NCI-H2081 treated with DMSO at 0.1 percent for 48 hours (cell line): ENCODE measurements at places on chromosomes 6 and 20.

DNA sequence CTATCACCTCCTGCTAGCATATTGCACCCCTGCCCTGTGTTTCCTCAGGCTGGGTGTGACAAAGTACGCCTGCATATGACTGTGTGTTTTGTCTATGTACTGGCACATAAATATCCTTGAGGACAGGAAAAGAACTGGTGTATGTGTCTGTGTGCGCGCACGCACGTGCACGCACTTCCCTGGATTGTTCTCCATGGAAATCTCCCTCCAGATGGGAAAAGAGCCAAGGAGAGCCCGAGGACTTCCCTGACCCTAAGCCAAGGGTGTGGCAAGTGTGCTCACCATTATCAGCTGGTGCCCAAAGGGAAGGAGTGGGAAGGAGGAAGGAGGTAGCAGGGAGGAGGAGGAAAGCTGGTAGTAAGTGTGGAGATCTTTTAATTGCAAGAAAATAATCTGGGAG lies 117.6 kb downstream of the HIVEP2 start:
- DNase-seq = no peak

- no peak for DNase-seq
Observed at GRCh38 chr6:167699141-167699931, 127.4 kb upstream of the AFDN start.

GRCh38 chr20:29319725-29320124 lies 1937.7 kb upstream of the DEFB115 start:
- DNase-seq = no peak

DNA sequence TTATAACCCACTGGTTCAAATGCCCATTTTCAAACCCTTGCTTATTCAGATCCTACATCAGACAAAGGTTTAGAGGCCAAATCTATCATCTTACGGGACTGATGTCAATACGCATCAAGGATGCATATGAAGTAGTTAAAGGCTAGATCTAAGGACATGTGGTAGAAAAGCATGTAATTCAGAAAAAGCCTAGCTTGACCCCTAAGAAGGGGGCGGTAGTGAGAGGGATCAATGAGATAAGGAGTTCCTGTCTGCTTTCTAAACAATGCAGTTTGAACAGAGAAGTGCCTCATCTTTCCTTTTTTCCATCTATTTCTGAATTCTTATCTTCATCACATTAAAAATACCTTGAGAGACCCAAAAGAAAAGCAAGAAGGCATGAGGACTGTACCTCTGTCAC lies 237.7 kb downstream of the ARHGAP18 start:
- no peak for DNase-seq

- no peak for DNase-seq
Observed at GRCh38 chr6:125357515-125358256, 55.9 kb upstream of the HDDC2 start.
